ENCODE measurements at places on chromosomes 16 and 17.

DNA sequence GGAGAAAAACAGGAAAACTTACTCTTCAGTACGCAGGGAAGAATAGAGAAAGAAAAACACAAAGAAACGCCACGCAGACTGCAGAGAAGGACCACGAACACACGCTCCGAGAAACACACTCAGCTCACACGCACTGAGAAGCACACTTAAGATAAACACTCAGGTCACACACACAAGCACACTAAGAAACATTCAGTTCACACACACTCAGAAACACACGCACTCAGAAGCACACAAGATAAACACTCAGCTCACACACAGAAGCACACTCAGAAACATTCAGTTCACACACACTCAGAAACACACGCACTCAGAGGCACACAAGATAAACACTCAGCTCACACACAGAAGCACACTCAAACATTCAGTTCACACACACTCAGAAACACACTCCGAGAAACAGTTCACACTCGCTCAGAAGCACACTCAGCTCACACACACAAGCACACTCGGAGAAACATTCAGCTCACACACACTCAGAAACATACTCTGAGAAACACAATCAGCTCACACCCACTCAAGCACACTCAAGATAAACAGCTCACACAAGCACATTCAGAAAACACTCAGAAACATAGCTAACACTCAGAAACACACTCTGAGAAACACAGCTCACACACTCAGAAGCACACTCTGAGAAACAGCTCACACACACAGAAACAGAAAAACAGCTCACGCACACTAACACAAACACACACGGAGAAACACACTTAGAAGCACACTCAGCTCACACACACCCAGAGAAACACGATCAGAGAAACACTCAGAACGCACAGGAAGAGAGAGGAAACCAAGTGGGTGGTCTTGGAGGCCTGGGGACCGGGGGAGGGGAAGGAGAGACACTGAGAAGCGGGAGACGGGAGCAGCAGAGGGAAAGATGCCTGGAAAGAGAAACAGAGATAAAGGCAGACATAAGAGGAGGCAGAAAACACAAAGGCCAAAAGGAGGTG is 908 bp downstream of the TMEM98 start:
- DNase-seq = no peak

GRCh38 chr16:78749745-78750268 is 650.4 kb downstream of the WWOX start:
- no peak for DNase-seq

GRCh38 chr16:52471650-52472370 is 75.1 kb downstream of the TOX3 start:
- DNase-seq = no peak

DNA sequence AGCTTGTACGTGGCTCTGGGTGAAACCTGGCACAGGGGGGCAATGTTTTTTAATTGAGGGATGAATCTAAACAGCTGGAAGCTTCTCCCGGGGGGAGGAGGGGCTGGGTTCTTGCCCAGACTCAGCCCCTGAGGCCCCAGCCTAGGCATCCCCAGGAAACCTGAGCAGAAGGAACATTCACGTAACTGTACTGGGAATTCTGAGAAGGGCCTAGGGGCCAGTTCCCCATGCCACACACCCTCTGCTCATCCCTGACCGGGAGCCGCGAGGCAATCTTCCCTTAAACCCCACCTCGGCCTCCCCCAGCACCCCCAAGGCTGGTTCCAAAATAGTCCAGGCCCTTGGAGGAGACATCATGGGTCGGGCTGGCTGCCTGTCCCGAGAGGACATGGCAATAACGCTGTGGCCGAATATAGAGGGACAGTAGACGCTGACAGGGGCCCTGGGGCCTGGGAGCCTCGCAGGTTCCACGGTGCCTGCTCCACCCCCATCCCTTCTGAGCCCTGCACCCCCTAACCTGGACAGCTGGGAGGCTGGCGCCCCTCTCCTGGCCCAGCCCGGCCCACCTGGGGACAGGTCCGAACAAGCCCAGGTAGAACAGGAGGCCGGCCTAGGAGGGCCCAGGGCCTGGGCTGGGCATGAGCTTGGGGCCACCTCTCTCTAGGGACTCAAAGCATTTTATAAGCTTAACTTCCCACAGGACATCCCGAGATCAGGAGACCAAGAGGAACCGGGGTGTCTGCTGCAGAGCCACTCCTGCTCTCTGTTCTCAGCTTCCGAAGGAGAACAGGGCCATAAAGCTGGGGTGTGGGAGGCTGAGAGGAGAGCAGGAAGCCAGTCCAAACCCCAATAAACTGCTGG is 83.2 kb upstream of the TOB1 start:
- DNase-seq = no peak

DNA sequence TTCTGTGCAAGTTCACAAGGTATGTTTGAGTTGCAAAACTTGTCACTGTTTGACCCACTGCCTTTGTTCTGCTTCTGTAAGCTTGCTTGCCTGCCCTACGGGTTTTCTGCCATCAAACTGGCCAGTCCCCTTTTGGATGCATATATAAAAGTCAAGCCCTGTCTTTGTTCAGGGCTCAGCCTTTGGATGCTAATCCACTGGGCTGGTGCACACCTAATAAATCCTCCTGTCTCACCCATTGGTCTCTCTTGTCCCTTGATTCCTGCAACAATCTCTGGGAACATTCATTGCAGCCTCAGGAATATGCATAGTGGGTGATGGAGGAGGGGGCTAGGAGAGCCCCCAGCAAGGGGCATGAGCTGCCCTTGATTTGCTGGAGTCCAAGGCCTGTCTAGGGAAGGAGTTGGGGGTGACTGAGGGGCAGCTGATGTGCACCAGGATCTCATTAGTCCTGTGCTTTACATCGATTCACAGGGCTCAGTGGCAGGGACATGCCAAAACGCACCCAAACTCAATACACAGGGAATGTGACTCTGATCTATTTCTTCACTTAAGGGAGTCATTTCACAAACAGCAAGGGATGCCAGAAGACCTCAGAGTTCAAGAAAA is 225.4 kb upstream of the NLRP1 start:
- DNase-seq = no peak

GRCh38 chr17:46977348-46977747 is 1.7 kb downstream of the RPRML start:
- DNase-seq = no peak

DNA sequence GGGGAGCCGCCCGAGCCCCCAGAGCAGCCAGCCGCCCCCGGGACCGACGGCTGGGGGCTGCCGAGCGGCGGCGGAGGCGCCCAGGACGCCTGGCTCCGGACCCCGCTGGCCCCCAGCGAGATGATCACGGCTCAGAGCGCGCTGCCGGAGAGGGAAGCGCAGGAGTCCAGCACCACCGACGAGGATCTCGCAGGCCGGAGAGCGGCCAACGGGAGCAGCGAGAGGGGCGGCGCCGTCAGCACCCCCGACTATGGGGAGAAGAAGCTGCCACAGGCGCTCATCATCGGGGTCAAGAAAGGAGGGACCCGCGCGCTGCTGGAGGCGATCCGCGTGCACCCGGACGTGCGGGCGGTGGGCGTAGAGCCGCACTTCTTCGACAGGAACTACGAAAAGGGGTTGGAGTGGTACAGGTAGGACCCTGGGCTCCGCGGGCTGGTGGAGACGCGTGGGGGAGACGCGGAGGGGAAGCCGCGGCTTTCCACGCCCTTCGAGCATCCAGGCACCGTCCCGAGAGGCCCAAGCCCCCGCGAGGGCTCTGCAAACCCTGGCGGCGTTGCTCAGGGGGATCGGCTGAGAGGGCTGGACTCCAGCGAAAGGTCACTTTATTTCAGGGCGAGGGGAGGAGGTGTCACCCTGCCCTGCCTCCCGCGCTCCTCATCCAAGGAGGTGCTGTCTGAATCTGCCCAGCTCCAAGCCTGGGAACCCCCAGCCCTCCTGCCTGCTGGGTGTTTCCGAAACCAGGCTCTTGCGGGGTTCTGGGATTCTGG is 1.2 kb downstream of the HS3ST4 start:
- DNase-seq = no peak

- no peak for DNase-seq
These were observed 60.2 kb downstream of the EMP2 start for GRCh38 chr16:10519929-10520868.

DNA sequence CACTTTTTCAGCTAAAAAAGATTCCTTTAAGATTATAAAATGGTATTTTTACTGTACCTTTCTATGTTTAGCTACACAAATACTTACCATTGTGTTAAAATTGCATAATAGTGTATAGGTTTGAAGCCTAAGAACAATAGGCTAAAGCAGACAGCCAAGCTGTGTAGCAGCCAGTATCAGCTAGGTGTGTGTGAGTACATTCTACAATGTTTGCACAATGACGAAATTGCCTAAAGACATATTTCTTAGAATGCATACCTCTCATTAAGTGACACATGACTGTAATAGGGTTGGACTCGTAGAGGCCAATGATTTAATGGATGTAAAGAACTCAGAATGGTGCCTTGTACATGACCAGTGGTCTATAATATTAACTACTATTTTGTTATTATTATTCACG is 1.9 kb upstream of the MT1B start:
- DNase-seq = no peak

GRCh38 chr17:17919169-17920107 is 52.8 kb downstream of the TOM1L2 start:
- DNase-seq = peak; percentile 29

All from stimulated activated CD8-positive, alpha-beta memory T cell treated with anti-CD3 and anti-CD28 coated beads, Interleukin-4, amount 100 ng/mL, for 4 hours (primary cell).